ENCODE measurements at places on chromosomes 2 and 18.

- DNase-seq: peak; percentile 90
Observed at GRCh38 chr2:58866040-58866439, 624.9 kb upstream of the FANCL start.

DNA sequence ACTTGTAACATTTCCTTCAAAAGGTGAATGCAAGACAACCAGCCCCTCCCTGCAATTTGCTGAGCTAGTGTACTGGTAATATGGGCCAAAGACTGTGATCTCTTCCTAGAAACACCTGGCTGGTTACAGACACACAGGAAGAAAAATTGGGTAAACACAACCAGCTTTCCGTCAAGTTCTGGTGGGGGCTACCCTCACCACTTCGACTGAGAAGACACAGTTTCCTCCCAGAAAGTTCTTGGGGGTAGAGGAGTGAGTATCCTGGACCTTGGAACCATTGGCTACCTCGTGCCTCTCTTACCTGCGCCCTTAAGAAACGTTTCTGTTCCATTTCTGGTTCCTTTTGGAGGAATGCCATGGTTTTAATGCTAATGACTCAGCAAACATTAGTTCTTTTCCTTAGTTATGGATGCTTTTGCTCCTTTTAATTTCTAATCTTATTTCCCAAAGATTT, 120.9 kb upstream of the DLX2 start:
- DNase-seq: no peak

GRCh38 chr2:19362094-19362754, 3.8 kb upstream of the OSR1 start:
- no peak for DNase-seq

- DNase-seq: peak; percentile 59
Observed at GRCh38 chr18:68714366-68714711, 569 bp downstream of the TMX3 start.

DNA sequence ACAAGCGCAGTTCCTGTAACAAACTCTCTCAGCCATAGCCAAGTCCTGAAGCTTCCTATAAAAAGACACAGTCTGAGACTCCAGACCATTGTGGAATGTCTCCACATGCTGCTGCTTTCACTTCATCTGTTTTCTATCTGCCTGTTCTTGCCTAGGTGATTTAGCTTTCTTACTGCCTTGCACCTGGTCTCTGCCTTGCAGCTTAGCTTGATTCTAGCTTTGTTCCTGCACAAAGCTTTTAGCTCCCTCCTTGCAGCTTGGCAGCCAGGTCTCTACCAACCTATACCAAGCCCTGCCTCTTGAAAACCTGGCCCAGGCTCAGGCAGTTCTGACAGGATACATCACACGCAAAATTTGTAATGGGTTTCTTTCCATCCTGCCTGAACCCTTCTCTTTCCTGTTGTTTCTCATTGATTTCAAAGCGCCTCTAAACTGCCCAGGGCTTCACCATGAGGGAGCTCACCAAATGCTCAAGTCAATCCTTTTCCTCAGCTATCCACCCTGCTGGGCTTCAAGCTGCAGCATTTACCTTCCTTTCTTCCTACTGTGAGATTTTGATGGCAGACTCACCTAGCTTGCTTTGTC, 941.3 kb upstream of the NXPH2 start:
- peak; percentile 80 for DNase-seq

DNA sequence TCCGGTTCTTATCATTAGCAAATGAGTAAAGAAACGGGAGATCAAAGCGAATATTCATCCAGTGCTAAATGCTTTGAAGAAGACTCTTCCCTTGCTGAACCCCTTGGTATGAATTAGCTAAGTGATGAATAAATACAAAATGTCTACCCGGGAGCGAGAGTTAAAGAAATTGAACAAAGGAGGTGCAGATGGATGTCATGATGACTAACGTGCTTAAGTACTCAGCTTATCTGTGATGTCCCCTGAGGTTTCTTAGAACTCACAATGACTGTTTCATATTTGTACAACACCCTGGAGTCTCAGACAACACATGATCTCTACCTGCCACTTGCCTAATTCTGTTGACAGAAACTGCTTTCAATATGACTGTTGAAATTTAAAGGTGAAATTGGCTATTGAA, 148.5 kb downstream of the TMEM200C start:
- peak; percentile 21 for DNase-seq

DNA sequence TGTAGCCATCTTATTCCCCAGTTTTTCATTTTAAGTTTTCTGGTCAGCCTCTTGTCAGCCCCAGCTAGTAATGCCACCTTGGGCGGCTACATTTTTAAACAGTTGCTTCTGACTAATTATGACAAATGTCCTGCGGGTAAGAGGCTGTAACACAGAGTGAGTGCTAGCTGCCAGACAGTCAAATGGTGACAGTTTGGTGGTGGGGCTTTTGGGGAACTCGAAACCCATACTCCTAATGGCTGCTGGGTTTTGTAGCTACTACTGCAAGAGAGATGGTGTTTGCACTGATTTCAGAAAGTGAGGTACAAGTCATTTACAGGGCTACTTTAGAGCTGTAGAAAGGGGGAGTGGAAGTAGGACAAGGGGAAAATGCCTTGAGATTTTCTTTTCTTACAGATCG, 48.2 kb downstream of the ZCCHC2 start:
- DNase-seq: no peak

DNA sequence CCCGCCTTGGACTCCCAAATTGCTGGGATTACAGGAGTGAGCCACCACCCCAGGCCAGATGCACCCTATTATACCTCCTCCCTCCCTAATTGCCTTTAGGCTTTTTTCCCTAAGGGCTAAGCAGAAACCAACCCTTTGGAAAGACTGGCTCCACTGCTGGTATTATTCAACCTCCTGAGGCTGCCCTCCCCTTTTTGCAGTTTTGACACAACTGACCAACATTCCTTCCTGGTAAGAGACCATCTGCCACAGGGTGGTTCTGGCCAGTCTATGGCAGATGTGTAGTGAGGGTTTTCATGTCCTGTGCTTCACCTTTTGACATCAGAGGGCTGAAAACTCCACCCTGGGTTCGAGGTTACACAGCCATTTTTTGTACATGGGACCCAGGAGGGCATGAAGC, 1785.3 kb upstream of the CELF4 start:
- peak; percentile 49 for DNase-seq

- no peak for DNase-seq
Observed at GRCh38 chr2:181461056-181461997, 4.1 kb downstream of the ITGA4 start.

GRCh38 chr2:167509586-167509985, 621.3 kb downstream of the XIRP2 start:
- DNase-seq: no peak

GRCh38 chr18:26322890-26323653, 96.8 kb downstream of the TAF4B start:
- no peak for DNase-seq

- peak; percentile 21 for DNase-seq
Observed at GRCh38 chr2:108621687-108622681, 87.7 kb downstream of the LIMS1 start.

- peak; percentile 49 for DNase-seq
Observed at GRCh38 chr2:161843936-161844335, 219.7 kb downstream of the SLC4A10 start.

All from NCI-H146 (cell line).